Foreskin melanocyte (primary cell): ENCODE measurements at places on chromosomes 3 and 15.

GRCh38 chr3:30539206-30539605 lies 67.2 kb upstream of the TGFBR2 start:
- no peak for DNase-seq

GRCh38 chr3:16912400-16913263 lies 27.9 kb downstream of the PLCL2 start:
- DNase-seq, result no peak

GRCh38 chr15:98874773-98875172 lies 132.8 kb downstream of the PGPEP1L start:
- DNase-seq, result no peak

DNA sequence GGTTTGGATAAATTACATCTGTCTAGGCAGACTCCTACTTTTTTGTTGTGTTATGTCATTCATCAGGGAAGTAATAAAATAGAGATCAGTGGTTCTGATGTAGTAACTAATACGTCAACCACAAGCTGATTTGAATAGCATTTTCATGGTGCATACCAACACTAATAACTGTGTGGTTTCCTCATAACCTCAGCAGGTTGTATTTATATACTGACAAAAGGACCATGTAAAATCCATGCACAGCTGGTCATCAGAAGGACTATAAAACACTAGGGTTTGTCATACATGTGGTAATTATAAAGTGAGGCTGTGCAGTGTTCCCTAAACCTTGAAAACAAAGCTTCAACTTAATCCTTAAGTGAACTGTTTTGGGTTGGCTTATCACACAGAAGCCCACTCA lies 216.8 kb upstream of the RBMS3 start:
- peak; percentile 20 for DNase-seq

DNA sequence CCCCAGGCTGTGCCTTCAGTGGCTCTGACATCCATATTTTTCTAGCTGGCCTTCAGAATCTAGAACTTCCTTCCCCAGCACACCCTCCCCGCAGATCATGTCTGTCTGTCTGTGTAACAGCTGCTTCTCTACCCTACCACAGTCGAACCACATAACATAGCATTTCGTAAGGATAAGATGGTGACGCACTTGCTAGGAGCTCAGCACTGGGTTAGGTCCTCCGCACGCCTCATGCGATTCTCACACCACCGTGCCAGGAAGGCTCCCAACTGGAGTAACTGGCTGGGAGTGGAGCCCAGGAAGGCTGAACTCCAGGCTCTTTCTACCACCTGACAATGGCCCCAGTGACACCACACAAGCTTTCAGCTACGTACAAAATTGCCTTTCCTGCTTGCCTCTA lies 168.6 kb downstream of the STT3B start:
- no peak for DNase-seq

DNA sequence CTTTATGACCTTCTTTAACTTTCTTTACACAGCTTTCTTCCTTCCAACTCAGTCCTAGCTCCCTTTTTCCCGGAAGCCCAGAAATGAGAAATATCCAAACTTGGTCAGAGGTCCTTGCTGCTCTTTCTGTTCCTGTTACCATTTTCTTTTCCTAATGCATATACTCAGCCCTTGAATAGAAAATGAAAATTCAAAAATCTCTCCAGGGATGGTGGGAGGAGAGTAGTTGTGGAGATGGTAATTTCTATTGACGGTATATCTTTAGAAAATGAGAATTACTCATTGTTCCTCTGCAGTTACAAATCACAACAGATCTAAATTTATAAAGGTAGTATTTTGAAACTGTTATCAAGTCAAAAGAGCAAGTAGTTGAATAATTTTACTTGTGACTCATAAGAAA lies 255.1 kb downstream of the NEK10 start:
- no peak for DNase-seq

DNA sequence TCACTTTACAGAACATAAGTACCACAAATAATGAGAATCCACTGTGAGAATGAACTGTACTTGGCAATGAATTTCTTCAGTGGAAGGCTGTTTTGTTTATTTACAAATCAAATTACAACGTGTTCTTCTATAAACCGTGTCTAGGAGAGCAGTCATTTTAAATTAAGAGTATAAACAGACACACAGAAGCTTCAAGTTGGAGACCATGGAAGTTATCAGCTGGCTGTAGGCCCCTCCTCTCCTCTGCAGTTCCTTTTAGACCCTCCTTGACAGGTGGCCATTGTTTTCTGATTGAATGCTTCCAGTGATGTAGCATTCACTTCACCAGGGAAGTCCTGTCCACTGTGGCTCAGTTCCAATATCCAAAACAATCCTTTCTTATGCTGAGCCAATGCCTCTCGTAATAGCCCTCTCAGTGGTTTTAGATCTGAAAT lies 7.3 kb upstream of the MAPK6 start:
- DNase-seq, result peak; percentile 26

- no peak for DNase-seq
These were observed 11.4 kb upstream of the STAB1 start for GRCh38 chr3:52483577-52484381.

DNA sequence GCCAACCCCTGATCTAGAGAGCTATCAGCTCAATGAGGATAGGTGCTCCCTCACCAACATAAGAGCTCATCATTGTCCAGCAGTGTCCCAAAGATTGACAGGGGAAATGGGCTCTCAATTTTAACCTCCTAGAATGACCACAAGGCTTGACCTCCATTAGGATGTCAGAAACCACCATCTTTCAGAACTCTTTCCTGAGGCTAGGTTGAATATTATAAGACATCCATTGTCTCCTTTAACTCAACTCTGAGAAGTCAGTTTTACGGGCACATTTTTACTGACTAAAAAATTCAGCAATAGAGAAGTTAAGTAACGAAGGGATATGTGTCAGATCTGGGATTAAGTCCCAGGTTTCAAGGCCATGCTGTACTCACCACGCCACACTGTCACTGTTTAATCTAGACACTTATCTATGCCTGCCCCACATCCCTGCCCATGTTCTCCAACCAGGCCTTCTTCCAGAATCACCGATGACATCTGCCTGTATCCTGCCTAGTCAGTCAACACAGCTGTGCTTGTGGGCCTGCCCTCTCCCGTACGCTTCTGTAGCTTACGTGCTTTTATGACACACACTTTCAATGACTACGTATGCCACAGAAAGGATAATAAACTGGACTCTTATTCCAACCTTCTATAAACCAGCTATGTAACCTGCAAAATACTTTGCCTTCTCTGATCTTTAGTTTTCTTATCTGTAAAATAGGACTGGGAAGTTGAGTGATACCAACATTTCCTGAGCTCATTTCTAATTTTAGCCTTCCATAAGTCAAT lies 17.1 kb upstream of the MUC13 start:
- DNase-seq, result peak; percentile 68

- no peak for DNase-seq
These were observed 135.4 kb upstream of the FRMD4B start for GRCh38 chr3:69521286-69521685.

GRCh38 chr3:59856934-59857460 lies 807.2 kb upstream of the CFAP20DC start:
- no peak for DNase-seq

DNA sequence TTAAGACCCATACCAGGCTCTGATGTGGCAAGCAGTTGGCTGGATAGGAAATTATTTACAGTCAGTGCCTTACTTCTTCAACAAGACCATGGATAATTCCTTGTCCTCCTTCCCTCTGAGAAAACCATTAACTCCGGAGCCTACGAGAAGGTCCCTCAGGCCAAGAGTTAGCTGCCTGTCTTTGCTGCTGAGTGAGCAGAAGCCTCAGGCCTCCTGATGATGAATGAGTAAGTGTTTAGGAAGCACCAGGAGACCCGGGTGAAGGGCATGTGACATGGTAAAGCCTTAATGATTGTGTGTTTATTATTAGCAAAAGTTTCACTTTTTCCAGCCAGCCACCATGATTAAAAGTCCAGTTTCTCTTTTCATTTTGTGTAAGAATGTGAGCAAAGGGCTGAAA lies 174.9 kb upstream of the TOPAZ1 start:
- peak; percentile 98 for DNase-seq

DNA sequence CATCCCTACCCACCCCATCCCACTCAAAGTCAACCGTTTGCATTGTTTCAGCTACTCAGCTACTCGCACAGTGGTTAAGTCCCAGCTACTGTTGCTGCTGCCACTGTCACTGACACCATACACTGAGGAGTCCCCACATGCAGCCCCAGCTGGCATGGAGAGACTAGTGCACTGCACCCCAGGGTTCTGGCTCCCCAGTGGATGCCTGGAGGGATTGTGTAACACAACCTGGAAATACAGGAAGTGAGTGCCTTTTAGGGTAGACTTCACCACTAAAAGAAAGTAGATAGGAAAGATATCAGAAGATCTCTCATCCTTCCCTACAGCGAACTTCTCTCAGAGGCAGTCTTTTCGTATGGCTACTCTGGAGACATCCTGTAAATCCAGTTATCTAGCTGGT lies 169.2 kb upstream of the STRIT1 start:
- no peak for DNase-seq

GRCh38 chr3:10515396-10515795 lies 10.0 kb upstream of the ATP2B2 start:
- DNase-seq, result no peak

DNA sequence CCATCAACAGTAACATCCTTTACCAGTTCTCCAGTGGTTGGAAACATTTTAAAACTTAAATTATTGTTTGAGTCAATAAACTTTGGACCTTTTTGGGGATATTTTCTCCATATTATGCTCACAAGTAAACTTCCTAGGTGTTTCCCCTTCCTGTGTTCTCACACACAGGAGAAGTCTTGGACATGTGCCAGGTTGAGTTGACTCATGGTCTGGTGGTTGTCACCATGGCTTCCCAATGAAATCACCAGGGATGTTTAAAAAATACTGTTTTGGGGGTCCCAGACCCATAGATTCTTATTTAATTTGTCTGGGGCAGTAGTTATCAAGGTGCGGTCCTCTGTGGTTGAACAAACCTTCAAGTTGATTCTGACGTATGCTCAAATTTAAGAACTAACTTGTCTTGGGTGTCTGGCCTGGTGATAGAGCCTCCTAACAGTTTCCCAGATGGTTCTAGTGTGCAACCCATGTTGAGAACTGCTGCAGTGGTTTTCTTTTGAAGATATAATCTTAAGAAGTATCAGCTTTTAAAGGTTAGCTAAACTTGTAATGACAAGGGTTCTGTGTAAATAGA lies 291.8 kb downstream of the EDEM1 start:
- no peak for DNase-seq

- no peak for DNase-seq
These were observed 4.1 kb upstream of the CHRNA3 start for GRCh38 chr15:78624651-78625590.

DNA sequence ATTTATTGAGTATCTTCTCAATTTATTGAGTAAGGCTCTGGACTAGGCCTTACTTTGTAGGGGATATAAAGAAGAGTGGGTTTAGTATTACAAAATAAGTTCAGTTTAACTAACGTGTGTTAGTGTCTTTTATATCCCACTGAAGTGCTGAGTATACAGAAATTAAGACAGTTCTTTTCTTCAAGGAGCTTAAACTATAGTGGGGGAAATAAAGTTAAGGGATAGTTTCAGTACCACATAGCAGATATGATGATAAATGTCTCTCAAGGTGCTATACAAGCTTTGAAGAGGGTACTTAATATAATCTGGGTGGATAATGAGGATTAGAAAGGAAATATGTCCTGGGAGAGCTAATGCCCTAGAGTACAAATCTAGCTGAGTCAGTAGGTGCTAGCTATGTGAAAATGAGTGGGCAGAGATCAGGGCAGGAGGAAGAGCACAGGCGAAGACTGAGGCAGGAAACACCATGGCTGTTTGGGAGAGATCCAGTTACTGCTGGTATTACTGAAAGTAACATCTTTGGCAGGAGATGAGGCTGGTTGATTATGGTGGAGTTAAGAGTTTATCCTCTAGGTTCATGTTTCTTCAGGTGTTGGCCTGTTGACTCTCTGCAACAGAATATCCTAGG lies 46.0 kb downstream of the TEX9 start:
- DNase-seq, result no peak

DNA sequence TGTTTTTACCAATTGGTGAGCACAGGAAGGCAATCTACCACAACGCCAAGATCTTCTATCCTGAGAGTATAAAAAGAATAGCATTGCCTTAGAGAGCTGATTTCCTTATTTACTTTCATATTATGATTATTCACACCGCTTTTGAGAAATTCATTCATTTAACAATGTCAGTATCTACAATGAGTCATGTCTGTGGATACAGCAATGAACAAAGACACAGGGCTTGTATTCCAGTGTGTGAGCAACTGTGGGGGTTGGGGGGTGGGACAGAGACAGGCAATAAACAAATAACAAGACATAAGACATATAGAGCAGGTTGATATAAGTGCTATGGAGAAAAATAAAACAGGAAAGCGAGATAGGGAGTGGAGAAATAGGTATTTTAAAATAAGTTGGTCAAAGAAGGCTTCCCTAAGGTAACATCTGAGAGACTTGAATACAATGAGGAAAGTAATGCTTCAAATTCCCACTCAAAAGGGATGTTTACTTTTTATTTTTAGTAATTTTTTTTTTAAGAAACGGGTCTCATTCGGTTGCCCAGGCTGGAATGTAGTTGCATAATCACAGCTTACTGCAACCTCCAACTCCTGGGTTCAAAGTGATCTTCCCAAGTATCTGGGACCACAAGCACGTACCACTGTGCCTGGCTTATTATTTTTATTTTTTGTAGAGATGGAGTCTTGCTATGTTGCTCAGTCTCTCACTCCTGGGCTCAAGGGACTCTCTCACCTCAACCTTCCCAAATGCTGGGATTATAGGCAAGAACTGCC lies 45.7 kb downstream of the PGBD4 start:
- peak; percentile 10 for DNase-seq

DNA sequence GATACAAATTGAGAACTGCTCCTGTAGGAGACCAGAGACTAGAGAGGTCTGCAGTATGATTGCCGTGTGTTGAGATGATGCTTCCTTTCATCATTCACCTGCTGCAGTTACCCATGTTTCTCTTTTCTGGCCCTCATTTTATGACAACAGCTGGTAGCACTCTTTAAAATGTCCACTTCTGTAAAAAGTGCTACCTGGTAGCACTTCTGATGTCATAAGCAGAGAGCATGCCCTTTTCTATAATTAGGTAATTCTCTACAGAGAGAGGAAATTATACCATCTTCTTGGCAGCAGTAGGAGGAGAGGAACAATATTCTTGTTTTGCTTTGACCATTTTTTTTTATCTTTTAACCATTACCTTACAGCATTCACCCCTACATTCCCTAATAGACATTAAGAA lies 123.8 kb downstream of the PPM1L start:
- no peak for DNase-seq

DNA sequence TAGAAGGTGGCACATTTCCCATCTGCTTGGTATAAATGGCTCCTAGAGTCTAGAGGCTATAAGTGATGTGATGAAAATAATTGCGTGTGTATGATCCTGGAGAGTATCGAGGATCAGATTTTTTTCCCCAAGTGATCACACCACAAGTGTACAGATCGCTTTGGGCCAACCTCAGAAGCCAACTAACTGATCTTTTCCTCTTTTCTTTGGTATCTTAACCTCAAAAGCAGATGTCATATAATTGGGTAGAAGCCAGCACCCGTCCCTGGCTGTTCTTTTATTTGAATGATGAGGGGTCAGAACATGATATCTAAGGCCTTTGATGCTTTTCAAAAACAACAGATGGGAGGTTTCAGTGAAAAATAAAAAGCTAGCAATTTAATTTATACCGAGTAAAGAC lies 3.3 kb downstream of the P2RY14 start:
- DNase-seq, result no peak

GRCh38 chr3:152121270-152121636 lies 147.5 kb upstream of the MBNL1 start:
- no peak for DNase-seq
